ENCODE measurements at places on chromosomes 5 and 9.
A peak's percentile ranks its signal among the peaks of the same experiment; 100 is the strongest.

DNA sequence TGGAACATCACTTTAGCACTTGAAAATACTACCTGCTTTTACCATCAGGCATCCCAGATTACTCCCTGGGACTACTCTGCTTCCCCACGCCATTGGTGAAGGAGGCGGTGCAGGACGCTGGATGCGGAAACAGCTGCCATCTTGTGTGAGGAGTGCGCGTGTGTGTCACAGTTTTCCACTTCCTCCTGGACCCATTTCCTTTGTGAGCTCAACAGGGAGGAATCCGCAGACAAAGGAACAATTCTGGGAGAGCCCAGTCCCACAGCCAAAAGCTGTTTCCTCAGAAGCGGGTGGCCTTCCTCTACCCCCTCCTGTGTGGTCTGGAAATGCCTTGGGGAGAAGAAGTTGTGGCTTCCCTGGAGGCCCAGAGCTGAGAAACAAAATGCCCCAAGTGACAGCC is 16.8 kb downstream of the AFAP1L1 start:
- no peak for DNase-seq

DNA sequence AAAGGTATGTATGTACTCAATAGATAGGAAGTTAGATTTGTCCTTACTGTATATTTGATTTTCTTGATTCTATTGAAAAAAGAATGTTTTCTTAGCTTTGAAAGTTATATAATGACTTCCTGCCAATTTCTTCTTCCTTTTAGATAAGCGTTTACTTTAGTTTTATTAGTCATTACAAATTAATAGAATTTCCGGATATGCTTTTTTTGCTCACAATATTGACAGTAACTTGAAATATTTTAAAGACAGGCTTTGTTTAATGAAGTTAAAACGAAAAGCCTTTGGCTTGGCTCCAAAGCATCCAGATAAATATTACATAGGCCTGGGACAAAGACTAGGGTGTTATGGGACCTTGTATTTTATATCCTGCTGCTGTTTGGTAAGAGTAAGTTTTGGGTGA is 49.5 kb downstream of the CWC27 start:
- no peak for DNase-seq

GRCh38 chr5:72662305-72662704 is 154.2 kb upstream of the TNPO1 start:
- no peak for DNase-seq

DNA sequence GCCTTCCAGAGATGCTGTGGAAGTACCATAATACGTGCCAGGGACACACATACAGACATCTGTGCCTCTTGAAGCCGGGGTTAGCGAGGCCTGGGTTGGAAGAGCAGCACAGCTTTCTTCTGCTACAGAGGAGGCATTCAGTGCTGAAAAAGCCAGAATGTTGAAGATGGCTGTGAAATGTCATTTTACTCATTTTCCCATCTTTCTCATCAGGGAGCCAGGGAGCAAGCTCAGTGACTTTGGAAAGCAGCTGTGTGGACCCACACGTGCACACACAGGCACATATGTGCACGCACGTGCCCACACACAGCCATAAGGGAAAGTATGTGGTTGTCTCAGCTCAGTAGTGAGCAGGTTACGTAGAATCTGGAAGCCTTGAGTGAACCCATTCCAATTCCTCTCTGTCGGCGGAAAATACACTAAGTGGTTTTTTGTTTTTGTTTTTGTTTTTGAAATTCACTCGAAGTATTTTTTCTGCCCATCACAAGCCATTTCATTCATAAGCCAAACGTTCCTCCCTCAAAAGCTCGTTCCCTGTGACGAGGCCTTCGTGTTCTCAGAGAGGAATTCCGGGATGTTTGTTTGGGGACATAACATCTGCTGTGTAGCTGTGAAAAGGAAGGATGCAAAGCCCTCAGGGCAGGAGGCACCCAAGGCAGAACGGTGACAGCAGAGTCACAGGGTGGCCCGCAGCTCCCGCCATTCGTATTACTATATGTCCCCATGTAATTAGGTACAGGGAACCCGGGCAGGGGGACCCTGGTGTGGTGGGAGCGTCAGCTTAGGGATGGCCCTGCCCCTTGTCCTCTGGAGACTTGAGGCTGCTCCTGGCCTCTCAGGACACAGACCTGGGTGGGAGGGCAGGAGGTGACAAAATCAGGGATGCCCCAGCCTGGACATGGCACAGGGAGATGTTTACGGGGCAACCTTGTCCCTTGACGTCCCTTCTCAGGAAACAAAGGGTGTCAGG is 29.0 kb upstream of the ANKRD33B start:
- no peak for DNase-seq

- no peak for DNase-seq
Observed at GRCh38 chr5:40911266-40911665, 2.0 kb downstream of the C7 start.

DNA sequence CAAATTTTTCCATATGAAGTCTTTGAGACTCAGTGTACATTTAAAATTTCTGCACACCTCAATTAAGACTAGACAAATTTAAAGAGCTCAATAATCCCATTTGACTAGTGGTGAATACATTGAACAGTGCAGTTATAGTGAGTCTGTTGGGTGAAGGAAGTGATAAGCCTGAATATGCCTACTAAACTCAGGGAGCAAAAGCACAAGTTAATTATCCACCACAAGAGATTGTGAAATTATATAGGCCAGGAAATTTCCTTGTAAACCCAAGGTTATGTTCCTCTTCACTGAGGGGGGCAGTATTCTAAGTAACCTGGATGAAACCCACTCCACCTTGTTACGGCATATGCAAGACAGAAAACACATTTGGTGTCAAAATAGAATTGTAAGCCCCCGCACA is 612.9 kb upstream of the DAB2 start:
- DNase-seq, result no peak

DNA sequence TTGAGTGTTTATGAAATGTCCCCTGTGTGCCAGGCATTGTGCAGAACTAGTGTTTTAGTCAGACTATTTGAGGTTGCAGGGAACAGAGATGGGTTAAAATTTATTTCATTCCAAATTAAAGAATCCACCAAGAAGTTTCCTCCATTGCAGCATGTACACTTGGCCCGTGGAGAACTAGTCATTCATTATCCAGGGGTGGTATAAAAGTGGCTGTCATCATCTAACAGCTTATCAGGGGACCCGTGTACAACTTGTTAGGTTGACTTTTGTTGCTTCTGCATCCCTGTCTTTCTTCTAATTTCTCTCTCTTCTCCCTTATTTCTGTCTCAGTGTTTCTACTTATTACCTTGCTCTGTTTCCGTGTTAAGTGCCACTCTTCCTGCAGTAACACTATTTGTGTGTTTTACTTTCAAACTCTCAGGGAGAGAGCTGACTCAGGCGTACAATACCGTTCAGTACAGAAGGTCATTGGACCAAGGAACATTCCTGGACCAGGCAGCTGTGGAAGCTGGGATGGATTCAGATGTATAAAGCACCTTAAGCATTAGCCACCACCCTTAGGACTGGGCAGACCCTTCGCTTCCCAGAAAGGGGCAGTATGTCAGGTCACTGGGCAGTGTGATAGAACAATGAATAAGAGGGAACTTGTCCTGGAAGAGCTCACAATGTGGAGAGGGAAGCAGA is 36.1 kb downstream of the MAP3K1 start:
- peak; percentile 31 for DNase-seq

DNA sequence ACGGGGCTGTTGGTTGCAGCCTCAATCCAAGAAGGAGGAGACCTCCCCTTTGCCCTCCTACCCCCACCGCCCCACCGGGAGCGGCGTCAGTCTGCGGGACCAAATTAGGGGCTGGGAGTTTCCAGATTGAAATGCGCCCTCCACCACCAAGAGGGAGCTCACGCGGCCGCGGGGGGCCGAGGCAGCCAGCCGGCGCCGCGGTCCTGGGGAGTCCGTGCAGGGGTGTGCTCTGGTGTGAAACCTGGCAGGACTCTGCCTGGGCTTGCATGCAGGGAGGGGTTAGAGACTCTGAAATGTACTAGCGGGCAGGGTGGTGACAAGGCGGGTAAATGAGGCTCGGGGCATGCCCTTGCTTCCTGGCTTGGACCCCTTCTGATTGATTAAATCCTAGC is 989 bp upstream of the FBN2 start:
- DNase-seq, result no peak

DNA sequence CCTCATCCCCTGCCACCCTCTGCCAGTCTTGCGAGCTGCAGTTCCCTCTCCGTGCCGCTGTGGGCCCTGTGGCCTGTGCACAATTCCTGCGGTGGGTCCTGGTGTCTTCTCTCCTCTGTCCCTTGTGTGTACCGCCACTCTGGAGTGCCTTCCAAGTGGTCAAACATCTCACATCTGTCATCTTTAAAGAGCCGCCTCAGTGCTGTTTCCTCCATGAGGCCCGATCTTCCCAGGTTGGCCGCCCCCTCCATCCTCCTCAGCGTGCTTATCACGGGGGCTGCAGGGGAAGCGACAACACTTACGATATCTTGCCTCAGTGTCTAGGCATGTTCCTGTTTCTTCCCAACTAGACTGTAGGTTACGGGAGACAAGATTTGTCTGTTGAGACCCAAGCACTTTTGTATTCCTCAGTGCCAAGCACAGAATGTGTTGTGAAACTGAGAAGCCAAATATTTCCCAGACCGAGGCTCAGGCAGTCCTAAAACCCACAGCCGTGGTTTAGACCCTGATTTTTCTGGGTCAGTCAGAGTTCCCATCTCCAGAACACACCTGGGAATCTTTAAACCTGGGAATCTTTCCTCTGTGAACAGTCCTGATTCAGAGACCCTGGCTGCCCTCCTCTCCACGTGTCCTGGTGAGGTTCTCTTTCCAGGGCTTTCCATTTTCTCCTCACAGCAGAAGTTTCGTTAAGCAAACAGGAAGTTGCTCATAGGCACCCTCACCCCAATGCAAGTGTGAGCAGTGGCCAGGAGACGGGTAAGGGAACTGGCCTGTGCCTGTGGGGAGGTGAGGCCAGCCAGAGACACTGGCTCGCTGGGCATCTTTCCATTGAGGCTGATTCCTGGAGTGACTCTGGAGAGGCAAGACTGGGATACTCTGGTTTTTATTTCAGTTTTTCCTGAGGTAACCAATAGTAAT is 28.8 kb downstream of the SLC46A2 start:
- DNase-seq, result peak; percentile 11

GRCh38 chr9:81318571-81318970 is 370.8 kb downstream of the TLE1 start:
- peak; percentile 32 for DNase-seq

DNA sequence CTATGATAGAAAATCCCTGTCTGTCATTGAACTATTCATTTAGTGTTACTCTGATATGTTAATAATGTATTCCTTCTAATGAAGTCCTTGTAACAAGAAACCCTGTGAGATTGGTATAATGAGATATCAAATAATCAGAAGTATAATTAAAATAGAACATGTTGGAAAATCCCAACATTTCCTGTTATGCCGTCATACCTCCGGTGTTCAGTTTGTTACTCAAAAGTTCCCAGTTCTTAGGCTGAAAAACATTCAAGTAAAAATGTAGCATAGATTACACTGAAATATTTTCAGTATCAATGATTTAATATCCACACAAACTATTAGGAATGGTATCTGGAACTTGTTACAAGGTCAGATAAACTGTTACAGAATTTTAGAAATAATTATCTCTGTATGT is 227.5 kb downstream of the GNA14 start:
- no peak for DNase-seq

DNA sequence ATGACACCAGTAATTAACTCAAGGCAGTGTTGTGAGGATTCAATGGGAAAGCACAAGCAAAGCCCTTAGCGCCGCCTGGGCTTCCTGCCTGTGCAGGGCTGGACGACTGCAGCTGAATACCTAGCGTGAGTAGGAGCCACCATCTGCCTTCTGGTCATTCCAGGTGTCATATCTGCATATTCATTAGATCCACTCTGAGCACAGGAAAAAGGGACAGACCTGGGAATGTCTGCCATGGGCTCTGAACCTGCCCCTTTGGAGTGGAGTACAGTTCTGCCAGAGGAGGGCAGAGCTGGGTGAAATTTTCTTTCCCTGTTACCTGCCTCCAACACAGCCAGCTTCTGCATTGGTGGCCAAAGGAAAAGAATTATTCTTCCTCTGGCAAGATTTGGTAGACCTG is 298.8 kb downstream of the NSG2 start:
- DNase-seq, result no peak

DNA sequence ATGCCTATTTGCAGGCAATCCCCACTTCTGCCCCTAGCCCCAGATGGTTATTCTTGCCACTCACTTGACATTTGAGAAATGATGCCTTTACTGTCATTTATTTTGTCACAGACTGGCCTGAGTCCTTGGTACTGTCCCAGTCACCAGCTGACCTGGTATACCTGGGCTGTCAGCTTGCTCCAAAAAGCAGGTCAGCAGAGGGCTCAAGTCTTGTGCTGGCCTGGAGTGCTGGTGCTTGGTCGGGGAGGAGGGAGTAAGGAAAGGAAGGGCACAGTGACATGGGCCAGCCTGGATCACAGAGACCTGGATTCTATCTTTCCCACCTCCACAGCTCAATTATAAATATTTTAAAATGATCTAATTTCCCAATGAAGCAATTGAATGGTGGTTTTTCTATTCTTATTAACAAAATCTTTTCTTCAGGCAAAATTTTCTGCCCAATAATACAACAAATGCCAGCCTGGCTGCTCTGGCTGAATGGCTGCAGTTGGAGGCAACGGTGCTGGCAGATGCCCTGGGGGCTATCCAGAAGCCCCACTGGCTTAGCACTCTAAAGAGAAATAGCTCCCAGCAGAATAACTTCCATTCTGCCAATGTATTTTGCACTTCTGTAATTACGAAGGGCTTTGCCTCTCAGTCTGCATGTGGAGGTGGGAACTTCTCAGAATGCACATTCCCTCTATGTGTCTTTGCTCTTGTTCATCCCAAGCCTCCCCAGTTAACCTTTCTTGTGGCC is 160.6 kb downstream of the GADD45G start:
- no peak for DNase-seq

- no peak for DNase-seq
Observed at GRCh38 chr9:128715436-128715750, 8.5 kb downstream of the ZDHHC12 start.

DNA sequence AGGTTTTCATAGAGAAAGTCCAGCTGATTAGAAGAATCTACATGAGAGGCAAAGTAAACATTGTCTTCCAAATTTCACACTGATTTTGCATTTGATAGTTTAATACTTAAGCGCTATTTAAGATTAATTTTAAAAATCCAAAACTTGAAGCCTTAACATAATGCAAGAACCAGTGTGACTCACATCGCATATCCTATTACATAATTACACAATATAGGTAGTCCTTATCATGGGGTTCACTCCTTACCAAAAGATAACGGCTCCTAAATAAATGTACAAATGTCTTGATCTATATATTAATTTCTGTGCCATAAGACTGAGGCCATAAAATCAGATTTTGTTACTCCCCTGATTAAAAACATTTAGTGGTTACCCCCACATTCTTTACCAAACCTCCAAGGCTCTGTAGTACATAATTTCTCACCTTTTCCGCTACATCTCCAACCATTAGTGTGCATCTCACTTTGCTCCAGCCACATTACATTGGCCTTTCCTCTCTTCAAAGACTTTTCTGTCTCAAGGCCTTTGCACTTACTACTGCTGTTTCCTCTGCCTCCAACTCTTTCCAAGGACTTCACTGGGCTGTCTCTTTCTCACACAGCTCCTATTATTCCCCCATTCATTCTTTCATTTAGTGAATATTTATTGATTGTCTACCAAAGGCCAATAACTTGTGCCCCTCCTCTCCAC is 1.0 kb downstream of the RIOK2 start:
- no peak for DNase-seq

Measured in brain microvascular endothelial cell (primary cell).